ENCODE measurements at places on chromosomes 2 and 18. TPM values are rescaled to one million over a fixed set of nuclear protein-coding genes. Genes with fewer than 3 reads are reported as not detected.

CENPA gene
- 28.3 TPM for total RNA-seq

MYO1B gene
- 45.4 TPM for total RNA-seq

ANKRD30BL gene
- not detected for total RNA-seq

NEMP2 gene
- total RNA-seq = 3.5 TPM

RTP5 gene
- not detected for total RNA-seq

REG1B gene
- not detected for total RNA-seq

ASXL3 gene
- total RNA-seq = 0.07 TPM

SNTG2 gene
- not detected for total RNA-seq

ALPI gene
- total RNA-seq = not detected

CFAP65 gene
- total RNA-seq = under 0.01 TPM

- DNase-seq = no peak
Measured at GRCh38 chr2:74525717-74526648, at the start of gene DQX1. DQX1 (minus strand) TSS chr2:74526231; CDS start chr2:74525729, 502 bp downstream.

DNA sequence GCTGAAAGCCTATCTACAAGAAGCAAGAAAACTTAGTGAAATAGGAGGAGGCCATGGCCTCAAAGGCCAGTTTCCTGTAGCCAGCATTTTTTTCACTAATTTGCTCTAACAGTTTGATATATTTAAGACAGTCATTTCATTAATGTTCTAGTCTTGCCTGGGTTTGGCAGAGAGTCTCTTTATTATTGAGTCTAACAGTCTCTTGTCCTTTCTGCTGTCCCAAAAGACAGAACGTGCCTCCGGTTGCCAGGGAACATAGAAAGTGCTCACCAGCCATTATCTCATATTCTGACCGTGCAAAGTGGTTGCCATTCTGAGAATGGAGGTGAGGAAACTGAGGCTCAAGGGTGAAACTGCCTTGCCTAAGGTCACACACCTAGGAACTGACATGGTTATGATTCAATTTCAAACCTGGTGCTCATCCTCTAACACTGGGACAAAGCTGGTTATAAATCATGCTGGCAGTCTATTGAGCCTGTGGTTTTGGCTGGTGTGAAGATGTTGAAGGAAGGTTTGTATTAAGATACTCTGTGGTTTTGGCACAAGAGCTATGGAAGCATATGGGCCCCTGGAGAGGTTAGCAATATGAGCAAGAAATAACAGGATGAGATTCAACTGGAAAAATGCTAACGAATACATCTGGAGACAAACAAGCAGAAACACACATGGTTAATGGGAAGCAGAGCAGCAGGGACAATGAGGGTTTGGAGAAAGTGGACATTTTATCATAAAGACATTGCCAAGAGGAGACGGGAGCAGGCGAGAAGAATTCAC, 903.3 kb upstream of the KLHL29 start:
- DNase-seq = no peak

- DNase-seq = no peak
Measured at GRCh38 chr2:25419678-25420242, 78.0 kb upstream of the DNMT3A start.

DNA sequence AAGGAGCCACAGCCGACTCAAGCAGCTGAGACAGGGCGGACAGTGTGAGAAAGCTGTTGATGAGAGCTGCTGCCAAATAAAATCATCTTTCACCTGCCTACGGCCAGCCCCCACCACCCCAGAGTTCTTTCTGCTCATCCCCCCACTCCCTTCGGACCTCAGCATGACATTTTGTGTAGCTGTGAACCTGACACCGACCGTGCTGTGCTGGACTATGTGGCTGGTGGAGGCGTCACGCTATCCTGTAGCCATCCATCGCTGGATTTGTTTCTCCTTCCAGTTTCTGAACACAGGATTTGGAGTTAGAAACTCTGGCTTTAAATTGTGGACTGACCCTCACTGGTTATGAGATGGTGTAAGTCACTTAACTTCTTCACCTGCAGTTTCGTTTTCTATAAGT, 317.3 kb downstream of the DCDC2C start:
- no peak for DNase-seq

DNA sequence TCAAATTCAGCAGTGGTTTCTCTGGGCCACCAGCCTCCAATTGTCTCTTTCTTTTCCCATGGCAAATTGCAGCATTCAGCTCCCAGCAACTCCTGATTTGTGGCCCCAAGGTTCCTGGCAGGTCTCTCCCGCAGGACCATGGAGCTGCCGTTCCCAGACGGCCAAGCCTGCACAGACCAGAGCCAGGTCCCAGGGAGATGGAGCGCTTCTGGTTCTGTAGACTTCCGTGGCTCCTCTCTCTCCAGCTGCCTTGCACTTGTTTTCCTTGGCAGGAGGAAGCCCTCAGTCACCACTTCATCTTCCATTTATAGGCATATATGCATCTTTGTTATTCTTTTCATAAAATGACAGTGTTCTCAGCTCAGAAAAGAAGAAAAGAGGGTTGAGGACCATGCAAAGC, 21.7 kb downstream of the TNP1 start:
- DNase-seq = no peak

DNA sequence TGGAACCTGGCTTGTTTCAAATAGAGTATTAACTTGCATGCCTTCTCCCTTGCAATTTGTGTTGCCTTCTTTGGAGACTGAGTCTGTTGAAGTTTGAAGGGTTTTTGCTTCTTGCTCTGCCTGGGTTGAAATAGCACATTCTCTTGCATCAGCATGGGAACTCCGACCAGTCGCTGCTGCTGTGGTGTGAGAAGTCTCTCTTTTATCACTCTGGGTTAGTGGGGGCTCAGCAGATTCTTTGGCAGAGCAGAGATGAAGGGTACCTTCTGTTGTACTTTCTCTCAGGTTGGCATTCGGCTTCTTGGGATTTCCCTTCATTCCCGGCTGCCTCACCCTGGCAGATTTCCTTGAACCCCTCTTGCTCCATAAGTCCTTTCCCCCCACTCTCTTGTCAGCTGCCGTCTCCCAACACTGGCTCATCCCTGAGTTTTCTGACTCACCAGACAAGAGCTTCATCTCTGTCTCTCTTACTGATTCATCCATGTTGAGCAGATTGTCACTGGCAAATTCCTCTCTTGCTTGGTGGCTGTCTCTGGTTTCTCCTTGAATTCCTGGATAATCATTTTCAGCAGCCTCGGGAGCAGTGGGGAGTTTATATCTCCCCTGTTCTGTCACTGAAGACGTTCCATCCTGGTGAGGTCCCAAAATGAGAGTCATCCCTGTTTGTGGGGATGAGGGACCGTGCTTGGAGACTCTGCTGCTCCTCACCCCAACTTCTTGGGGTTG, 49.9 kb downstream of the ALPK2 start:
- no peak for DNase-seq

DNA sequence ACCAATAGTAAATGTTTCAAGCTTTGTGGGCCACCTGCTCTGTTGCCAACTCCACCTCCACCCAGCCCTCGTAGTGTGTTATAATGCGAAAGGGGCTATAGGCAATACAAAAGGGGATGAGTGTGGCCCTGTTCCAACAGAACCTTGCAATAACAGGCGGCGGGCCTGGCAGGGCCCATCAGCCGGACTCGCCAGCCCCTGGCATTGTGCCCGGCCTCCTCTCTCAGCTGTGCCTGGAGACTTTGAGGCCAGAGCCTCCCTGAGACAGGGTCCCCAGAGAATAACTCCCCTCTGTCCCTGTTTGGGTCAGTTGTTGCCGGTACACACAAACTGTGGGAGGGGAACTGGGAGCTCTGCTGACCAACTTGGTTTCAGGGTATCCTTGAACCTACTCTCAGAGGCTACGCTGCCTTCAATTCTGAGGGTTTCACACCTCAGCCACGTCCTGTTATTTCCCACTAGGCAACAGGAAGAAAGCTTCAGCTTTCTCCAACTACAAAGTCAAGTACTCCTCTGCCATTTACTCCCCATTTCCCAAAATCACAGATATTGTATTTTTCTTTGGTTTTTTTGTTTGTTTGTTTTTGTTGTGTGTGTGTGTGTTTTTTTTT, 58.0 kb upstream of the ZNF236 start:
- no peak for DNase-seq

GRCh38 chr18:46297621-46298020, 193.4 kb downstream of the HAUS1 start:
- DNase-seq = no peak

DNA sequence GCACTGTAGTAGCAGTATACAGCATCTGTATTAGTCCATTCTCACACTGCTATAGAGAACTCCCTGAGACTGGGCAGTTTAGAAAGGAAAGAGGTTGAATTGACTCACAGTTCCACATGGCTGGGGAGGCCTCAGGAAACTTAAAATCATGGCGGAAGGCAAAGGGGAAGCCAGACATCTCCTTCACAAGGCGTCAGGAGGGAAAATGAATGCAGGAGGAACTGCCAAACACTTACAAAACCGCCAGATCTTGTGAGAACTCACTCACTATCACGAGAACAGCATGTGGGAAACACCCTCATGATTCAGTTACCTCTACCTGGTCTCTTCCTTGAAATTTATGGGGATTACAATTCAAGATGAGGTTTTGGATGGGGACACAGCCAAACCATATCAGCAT, 25.4 kb downstream of the MAP4K4 start:
- no peak for DNase-seq

DNA sequence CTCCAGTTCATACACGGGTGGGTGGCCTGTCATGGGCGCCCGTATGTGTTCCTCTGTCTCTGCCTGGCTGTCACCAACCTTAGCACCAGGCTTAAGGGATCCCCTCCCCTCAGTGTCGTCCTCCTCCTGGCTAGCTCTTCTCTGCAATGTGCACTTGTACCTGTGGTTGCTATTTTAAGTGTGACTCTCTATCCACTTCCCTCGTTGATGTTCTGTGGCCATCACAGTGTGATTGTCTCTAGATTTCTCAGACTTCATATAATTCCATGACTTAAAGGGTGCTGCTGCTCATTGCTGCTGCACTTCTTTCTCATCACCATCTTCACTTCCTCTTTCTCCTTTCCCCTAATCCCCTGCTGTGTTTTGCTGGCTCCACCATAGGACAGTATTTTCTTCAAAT, 143.4 kb downstream of the EML6 start:
- no peak for DNase-seq

DNA sequence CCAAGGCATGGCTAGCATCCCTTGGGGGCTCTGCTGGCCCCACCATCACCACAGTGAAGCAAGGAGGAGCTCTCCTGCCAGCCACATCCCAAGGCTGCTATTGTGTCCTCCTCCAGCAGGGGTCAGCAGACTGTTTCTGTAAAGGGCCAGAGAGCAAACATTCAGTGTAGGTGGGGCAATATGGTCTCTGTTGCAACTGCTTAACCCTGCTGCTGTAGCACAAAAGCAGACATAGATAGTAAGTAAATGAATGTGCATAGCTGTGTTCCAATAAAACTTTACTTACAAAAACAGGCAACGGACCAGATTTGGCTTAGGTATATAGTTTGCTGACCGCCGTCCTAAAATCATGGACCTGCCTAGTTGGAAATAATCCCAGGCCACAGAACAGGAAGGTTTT, 36.4 kb upstream of the ZBTB7C start:
- DNase-seq = peak; percentile 26

GRCh38 chr2:179612591-179613298, 248.7 kb downstream of the ZNF385B start:
- no peak for DNase-seq

GRCh38 chr18:60452421-60452820, 79.8 kb upstream of the MC4R start:
- DNase-seq = no peak

GRCh38 chr2:121638333-121638732, 10.9 kb downstream of the CLASP1 start:
- no peak for DNase-seq

DNA sequence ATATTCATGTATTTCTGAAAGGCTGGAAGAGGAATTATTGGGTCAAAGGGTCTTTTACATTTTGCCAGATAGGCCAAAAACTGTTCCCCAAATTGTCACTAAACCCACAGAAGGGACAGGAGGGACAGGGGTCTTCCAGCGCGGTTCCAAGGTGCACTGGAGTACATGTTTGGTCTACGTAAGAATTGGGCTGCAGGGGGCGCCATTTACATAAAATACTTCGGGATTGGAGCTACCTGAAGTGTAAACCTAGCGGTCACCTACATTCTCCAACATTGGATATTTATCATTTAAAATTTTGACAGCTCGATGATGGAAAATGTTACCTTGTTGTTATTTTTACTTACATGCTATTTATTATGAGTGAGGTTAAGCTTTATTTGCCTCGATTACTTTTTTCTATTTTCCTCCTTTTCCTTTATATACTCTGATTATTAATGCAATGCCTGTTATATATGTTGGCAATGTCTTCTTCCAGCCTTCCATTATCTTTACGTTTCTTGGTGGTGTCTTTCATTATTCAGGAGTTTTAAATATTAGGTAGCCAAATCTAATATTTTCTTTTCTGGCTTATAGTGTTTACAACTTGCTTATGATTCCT, 43.0 kb upstream of the RAB6C start:
- no peak for DNase-seq

DNA sequence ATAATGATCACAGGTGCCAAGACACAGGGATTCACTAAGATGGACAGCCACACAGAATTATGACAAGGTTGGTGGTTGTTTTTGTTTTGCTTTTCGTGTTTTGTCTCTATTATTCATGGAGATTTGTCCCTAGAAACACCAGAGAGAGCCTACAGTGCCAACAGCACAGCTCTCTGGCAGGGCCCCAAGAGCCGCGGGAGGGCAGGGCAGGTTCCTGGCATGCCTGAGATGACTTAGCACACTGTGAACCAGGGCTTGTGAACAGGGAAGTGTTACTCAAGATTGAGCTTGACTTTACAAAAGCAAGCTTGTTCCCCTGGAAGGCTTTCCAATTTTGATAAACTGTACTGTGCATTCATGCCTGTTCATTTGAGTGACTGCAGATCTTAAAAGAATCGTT, 437.4 kb upstream of the SALL3 start:
- no peak for DNase-seq

DNA sequence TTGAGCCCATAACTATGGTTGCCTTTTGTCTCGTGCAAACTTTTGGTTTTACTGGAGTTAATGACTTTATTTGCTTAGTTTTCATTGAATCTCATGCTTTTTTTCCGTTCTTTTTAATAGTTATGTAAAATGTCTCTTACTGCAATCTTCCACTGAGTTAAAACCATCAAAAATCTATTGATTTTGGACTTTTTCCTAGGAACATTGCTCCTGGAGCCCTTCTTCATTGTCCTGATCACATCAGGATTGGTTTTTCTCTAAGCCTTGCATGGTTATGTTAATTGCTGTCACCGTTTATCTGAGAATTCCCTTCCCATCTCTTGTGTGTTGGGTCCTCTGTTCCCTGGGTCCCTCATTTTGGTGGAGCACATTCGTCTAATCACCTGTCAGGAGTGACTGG, 125.5 kb downstream of the PARD3B start:
- no peak for DNase-seq

GRCh38 chr2:144201868-144202468, 318.0 kb downstream of the ZEB2 start:
- DNase-seq = no peak

- DNase-seq = no peak
Measured at GRCh38 chr2:66536997-66537396, 102.1 kb downstream of the MEIS1 start.

- DNase-seq = no peak
Measured at GRCh38 chr18:43800584-43800983, 523.3 kb upstream of the SYT4 start.
